Stimulated activated CD4-positive, alpha-beta T cell treated with anti-CD3 and anti-CD28 coated beads, Interleukin-1b, Interleukin-23, amount 100 ng/mL, for 1 hour (primary cell): ENCODE measurements at places on chromosomes 1 and 21.

- DNase-seq = no peak
Measured at GRCh38 chr1:12359359-12360133, 129.7 kb downstream of the VPS13D start.

- DNase-seq = no peak
Measured at GRCh38 chr1:86938855-86939254, 24.4 kb downstream of the HS2ST1 start.

DNA sequence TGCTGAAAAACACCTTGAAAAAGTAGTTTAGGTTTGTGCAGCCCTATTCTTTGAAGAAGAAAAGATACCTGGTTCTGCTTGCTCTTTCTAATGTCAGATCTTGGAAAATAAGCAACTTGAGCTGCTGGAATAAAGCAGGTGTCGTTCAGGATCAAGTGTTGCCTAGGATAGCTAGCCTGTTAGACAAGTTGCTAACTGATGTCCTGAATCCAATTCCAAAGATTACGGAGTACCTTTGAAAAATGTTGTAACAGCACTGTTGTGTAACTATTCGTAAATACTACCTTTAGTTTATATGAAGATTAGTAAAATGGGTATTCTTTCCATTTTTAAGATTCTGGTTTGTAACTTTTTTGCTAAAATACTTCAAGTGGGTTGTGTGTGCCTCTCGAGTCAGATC, 151.5 kb downstream of the CLEC20A start:
- no peak for DNase-seq

DNA sequence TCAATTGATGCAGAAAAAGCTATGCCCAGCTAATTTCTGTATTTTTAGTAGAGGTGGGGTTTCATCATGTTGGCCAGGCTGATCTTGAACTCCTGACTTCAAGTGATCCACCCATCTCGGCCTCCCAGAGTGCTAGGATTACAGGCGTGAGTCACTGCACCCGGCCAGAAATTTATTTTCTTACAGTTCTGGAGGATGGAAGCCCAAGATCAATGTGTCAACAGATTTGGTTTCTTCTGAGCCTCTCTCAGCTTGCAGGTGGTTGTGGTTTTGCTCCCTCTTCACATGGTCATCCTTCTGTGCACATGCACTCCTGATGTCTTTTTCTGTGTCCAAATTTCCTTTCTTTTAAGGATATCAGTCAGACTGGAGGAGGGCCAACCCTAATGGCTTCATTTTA, 35.6 kb downstream of the SHCBP1L start:
- DNase-seq = no peak

DNA sequence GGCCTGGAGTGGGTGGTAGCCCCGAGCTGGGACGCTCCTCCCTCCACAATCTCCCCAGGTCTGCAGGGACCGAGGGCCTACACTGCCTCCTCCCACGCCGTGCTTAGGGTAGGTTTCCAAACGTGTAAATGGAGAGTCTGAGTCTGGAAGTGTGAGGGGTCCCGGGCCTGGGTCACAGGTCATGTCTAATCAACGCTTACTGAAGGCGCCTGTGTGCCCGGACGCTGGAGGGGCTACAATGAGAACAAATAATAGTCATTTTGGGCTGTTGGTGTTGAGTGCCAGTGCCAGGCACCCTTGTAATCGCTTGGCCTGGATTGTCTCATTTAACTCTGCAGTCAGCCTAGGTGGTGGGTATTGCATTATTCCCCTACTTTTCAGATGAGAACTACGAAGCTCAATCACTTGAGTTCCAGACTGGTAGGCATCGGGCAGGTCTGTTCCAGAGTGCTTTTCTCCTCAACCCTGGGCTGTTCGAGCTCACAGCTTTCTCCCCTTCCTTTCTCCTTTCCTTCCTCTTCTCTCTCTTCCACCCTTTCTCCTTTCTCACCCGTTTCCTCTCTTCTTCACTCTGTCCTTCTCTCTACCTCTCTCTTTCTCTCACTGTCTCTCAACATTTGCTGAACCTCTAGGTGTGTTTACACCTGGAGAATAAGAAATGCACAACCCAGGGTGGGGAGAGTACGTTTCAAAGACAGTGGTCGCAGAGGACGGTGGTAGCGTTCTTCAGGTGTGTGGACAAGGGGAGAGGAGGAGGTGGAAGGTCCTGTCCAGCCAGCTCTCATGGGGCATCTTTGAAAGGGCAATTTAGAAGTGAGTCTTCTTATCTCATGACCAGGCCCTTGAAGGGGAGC, 883 bp downstream of the SLC66A1 start:
- no peak for DNase-seq

GRCh38 chr1:92442351-92442750, 44.4 kb downstream of the GFI1 start:
- DNase-seq = no peak

DNA sequence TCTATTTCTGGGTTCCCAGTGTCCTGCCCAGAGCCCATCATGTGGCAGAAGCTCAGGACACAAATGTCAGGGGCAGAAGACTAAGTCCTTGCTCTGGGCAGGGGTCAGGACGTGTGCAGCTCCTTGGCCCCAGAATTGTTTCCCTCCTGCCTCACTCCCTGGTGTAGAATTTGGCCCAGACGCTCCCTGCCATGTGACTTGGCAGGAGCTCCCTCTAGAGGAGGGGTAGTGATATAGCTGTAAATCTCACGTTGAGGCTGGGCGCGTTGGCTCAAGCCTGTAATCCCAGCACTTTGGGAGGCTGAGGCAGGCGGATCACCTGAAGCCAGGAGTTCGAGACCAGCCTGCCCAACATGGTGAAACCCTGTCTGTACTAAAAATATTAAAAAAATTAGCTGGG, 91.2 kb downstream of the UBIAD1 start:
- DNase-seq = no peak
